Nucleus accumbens (tissue), 56 donors: ENCODE measurements at places on chromosomes 5 and 9.

DNA sequence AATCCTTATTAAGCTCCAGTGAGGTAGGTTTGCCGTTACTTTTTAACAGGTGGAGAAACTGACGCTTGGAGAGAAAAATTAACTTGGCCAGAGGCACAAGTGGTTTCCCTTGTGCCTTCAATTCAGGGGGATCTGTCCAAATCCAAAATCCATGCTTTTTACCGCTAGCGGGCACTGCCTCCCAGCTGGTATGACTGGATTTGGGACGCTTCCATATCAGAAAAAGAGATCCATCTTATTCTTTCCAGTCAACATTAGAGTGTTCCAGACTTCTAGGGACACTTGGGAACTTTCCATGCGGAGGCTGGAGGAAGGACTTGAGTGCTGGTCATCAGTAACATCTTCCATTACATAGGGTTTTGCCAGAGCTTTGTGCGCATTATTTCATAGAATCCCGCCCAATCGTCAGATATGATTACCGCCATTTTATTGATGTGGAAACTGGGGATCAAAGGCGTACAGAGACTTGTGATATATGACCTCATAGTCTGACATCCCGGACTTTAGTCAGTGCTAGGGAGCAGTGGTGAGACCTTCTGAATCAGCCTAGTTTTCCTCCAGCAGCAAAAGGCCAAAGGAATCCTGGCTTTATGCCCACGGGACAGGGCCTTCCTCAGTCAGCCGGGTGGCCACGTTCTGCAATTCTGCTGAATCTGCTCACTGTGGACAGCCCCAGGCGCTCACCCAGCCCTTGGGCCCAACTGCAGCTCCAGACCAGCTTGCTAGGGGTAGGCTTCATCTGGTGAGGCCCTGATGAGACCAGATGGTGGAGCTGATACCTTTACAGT is 1.1 kb upstream of the GNPDA1 start:
- DNase-seq: no peak

- DNase-seq: no peak
These were observed 43.3 kb downstream of the IZUMO3 start for GRCh38 chr9:24502206-24502937.

DNA sequence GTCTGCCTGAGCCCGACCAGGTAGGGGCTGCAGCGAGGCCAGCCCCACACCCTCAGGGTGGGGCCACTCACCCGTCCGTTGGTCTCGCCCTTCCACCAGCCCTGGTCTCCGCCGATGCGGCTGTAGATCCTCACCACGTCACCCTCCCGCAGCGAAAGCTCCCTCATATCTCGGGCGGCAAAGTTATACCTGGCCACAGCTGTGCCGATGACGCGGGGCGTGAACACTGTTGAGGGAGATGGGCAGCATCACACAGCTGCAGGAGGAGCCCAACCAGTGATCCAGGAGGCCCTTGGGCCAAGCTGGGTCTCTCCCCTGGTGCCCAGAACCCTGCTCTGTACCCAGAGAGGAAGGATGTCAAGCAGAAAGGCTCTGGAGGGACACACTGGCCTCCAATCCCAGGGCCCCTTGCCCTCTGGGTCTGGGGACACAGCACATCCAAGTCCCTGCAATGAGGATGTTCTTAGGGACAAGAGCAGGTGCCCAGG is 30.3 kb upstream of the SARDH start:
- DNase-seq: no peak

DNA sequence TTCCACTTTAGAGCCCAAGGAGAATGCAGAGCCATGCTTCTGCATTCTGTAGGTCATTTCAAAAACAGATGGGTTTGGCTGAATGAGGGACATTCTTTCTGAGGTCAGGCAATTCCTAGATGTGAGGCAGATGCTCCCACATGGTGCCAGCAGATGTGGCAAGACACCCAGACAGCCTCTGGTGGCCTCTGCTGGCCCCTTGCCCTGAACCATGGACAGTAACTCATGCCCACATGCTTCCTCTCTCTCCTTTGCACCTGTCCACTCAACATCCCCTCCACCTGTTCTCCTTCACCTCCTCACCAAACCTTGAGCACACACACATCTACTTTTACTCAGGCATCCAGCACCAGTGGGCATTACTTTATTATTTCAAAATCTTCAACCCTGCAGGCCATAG is 252.3 kb downstream of the DNAH5 start:
- DNase-seq: no peak

- DNase-seq: no peak
These were observed 33.4 kb upstream of the GLIS3 start for GRCh38 chr9:4333231-4333740.

GRCh38 chr9:20884985-20885593 is 146.4 kb downstream of the HACD4 start:
- peak; percentile 28 for DNase-seq

GRCh38 chr5:116887104-116887503 is 312.5 kb upstream of the SEMA6A start:
- no peak for DNase-seq
